ENCODE measurements at places on chromosomes 12 and 14.

GRCh38 chr14:64303471-64303917 is 9.3 kb upstream of the ESR2 start:
- DNase-seq, result no peak

DNA sequence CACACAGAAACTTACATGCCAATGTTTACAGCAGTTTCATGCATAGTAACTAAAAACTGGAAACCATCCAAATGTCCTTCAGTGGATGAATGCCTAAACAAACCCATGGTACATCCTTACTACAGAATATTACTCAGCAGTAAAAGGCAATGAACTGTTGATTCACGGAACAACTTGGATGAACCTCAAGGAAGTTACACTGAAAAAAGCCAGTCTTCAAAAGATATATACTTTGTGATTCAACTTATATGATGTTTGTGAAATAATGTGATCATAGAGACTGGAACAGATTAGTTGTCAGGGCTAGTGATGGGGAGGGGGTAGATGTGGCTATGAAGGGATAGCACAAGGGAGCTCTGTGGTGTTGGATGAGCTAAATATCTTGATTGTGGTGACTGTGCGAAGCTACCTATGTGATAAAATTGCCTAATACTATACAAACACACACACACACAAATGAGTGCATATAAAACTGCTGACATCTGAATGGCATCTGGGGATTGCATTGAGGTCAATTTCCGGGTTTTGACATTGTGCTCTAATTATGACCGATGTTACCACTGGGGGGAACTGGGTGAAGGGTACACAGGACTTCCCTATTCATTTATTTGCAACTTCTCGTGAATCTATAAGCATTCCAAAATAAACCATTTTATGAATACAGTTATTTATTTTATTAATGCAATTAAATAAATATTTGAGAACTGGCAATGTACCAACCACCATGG is 94.3 kb downstream of the RIN3 start:
- no peak for DNase-seq

DNA sequence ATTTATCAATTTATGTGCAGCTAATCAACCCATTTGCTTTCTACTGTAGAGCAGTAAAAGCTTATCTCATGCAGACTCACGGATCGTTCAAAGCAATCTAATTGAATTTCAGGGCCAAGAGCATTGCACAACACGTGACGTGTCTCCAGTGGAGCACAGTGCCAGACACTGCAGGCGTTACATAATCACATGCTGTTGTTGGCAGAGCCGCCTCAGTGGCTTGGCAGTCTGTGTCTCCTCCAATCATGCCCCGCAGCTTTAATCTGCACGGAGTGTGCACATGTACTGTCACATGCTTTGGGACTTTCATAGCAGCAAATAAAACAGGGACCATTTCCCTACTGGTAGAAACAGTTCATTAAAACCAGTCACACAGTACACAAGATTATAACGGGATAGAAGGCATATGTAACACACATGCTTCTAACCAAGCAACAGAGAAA is 309.3 kb downstream of the ITPR2 start:
- no peak for DNase-seq

- no peak for DNase-seq
Measured at GRCh38 chr14:41891624-41892023, 284.9 kb downstream of the LRFN5 start.

DNA sequence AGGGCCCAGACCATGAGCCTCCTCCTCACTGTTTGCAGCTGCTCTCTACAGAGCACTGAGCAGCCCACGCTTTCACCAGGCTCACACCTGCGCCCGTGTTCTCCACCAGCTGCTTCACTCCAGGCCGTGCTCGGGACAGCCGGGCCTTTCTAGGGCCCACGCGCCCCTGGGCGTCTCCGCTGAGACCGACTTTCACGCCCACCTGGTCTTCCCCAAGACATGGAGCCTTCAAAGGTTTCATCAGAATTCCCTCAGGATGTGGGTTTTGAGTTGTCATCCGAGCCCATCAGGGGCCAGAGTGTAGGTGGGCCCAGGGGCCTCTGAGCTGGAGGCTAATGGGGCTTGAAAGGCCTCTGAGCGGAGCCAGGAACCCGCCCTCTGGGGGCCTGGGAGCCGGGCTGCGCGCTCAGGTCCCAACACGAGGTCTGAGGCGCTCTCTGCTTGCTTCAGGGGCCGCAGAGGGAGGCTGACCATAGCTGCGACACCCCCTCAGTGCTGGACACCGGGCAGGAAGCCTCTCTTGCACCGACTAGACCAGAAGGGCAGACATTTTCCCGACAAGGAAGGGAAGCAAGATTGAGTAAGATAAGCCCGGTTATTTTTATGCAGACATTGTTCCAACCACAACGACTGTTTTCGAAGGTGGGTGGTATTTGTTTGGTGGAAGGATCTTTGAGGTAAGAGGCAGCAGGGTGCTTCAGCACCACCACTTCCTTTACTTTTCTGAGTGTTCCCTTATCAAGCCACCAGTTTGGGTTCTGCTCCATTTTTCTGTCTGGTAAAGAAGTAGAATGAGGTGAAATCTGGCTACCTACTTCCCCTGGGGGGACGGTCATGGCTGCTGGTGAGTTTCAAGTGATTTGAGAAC is 125.0 kb upstream of the FUT8 start:
- DNase-seq, result peak; percentile 80

- no peak for DNase-seq
Measured at GRCh38 chr12:26226629-26227360, 31.4 kb downstream of the SSPN start.

- no peak for DNase-seq
Measured at GRCh38 chr12:15171012-15171655, 50.1 kb downstream of the RERG start.

DNA sequence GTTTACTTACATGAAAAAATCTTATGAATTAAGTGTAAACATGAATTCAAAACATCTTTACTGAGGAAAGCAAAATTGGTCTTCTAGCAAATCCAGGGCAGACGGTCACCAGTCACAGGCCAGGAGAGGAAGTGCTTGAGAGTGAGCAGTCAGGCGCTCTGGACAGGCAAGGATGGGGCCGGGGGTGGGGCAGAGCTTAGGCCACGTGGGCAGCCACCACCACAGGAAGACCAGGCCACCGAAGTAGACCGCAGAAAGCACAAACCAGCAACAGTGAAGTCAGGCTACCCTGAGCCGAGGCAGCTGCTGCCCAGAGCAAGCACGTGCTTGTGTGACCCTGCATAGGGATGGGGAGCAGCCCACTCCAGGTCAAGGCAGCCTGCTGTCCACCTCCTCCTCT is 33.5 kb downstream of the SLC6A12 start:
- no peak for DNase-seq

GRCh38 chr12:107732365-107732764 is 28.6 kb downstream of the PRDM4 start:
- no peak for DNase-seq

GRCh38 chr14:60943637-60944032 is 37.2 kb downstream of the TRMT5 start:
- DNase-seq, result no peak

DNA sequence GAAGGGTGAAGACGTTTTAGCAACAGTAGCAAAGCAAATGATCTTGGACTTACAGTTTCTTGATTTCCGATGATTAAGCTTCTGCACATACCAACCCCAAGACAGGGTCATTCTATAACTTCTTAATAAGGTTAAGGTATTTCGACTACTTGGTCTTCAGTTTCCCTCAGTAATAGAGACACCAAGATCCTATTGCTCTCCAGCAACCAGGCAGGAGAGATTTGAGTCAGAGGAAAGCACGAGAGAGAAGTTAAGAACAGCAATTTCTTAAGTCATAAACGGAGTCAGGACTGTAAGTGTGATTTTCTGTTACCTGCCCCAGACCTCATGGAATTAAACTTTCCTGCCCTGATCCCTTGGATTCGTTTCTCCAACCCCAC is 215.6 kb downstream of the TTC8 start:
- DNase-seq, result no peak

- peak; percentile 25 for DNase-seq
Measured at GRCh38 chr12:122867691-122868461, 28.0 kb downstream of the VPS37B start.

GRCh38 chr12:13534242-13534641 is 337.7 kb downstream of the EMP1 start:
- no peak for DNase-seq

GRCh38 chr14:22588526-22589095 is 413 bp downstream of the DAD1 start:
- DNase-seq, result no peak

GRCh38 chr12:63206909-63207308 is 55.9 kb upstream of the AVPR1A start:
- DNase-seq, result no peak

DNA sequence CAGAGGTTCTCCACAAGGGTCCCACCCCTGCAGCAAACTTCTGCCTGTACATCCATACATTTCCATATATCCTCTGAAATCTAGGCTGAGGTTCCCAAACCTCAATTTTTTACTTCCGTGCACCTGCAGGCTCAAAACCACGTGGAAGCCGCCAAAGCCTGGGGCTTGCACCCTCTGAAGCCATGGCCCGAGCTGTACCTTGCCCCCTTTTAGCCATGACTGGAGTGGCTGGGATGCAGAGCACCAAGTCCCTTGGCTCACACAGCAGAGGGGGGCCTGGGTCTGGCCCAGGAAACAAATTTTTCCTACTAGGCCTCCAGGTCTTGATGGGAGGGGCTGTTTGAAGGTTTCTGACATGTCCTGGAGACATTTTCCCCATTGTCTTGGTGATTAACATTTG is 84.4 kb downstream of the FSCB start:
- no peak for DNase-seq
